Fibroblast of skin of scalp (primary cell): ENCODE measurements at places on chromosomes 6 and 20.

- DNase-seq: no peak
Observed at GRCh38 chr6:157513004-157513603, 132.1 kb downstream of the ZDHHC14 start.

GRCh38 chr20:57840066-57840465 is 130.3 kb upstream of the PMEPA1 start:
- no peak for DNase-seq

DNA sequence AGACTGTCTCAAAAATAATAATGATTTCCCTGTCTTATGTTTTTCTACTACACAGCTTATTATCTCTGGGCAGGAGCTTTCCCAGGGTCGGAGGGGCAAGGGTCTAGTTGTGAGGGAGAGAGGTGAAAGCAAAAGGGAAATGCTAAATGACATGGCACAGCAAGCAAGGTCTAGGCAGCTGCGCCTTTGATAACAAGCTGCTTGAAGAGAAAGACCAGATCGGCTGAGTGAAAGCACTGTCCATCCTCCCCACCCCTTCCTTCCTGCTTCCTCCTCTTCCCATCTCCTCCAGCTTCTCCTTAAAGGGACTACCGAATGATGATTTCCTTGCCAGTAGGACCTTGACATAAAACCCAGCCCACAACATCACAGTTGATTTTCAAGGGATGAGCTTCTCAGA is 158.1 kb upstream of the AKAP12 start:
- DNase-seq: no peak

GRCh38 chr6:109523478-109523877 is 40.5 kb upstream of the ZBTB24 start:
- DNase-seq: peak; percentile 59

DNA sequence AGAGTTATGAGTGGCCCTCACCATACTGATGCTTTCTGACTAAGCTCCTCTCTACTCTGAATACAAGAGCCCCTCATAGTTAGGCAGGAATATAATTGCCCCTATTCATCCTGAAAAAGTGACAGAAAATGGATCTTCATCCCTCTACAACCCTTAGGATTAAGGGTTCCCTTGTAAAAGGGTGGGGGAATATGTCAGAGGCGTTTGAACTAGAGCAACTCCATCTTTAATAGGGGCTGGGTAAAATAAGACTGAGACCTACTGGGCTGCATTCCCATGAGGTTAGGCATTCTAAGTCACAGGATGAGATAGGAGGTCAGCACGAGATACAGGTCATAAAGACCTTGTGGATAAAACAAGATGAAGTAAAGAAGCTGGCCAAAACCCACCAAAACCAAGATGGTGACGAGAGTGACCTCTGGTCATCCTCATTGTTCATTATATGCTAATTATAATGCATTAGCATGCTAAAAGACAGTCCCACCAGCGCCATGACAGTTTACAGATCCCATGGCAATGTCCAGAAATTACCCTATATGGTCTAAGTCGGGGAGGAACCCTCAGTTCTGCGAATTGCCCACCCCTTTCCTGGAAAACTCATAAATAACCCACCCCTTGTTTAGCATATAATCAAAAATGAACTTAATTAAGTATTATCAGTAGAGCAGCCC is 4.7 kb upstream of the GTF3C6 start:
- no peak for DNase-seq

DNA sequence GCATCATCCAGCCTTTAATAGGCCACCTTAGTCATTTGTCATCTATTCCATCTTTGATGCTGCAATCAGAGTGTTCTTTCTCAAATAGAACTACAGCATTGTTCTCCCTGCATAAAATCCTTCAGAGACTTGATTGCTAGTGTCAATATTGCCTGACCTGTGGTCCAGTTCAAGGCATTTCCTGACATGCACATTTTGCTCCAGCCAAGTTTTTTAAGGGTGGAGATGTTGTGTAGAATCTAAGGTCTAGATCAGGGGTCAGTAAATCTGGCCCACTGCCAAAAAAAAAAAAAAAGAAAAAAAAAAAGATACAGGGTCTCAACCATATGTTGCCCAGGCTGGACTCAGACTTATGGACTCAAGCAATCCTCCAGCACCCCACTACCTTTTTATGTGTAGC is 354.4 kb downstream of the FRK start:
- DNase-seq: no peak

- DNase-seq: no peak
Observed at GRCh38 chr6:127811900-127812570, 88.8 kb downstream of the THEMIS start.

- DNase-seq: no peak
Observed at GRCh38 chr20:24955045-24955444, 6.0 kb downstream of the CST7 start.

DNA sequence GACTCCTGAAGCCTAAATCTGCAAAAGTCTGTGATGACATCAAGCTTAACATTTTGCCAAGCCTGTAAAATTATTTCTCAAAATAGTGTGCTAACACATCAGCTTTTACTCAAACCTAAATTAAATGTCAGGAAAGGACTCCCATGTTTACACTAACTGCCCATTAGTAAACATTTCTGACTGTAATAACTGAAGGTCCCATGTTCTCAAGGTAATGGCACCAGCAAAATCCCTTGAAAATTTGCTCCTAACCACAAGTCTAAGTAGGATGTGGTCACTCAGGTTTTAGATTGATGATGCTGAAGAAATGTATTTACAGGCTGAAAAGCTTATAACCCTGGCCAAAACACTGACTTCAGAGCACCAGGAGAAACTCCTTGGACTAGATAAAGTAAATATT is 33.0 kb downstream of the BACH2 start:
- DNase-seq: peak; percentile 17

- no peak for DNase-seq
Observed at GRCh38 chr6:166408936-166409755, 26.4 kb upstream of the MPC1 start.

GRCh38 chr6:3499603-3500002 is 42.8 kb upstream of the SLC22A23 start:
- no peak for DNase-seq

- no peak for DNase-seq
Observed at GRCh38 chr6:4670290-4670689, 105.9 kb upstream of the CDYL start.

DNA sequence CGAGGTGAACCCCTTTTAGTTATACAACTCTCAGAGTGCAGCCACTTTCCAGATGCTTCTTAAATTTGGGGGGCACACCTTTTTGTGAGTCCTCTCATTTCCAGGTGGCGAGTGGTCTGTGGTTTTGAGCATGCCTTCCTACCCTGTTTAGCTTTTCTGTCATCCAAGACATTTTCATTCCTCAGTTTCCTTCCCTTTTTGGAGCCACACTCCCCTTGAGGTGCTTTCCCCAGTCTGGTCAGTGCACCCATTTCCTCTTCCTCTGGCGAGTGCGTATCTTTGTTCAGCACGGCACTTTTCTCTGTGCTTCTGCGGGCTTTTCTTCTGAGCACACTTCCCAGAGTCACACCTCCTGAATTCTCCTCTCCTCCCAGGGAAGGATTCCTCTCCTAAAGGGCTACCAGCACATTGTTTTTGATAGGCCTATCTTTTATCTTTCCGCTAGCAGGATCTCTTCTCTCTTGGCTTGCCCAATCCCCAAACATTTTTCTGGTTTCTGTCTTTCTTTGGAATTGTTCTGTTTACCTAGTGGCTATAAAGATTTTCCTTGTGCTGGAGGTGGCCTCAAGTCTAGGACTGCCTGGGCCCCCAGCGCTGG is 1.4 kb downstream of the PHF20 start:
- DNase-seq: no peak

DNA sequence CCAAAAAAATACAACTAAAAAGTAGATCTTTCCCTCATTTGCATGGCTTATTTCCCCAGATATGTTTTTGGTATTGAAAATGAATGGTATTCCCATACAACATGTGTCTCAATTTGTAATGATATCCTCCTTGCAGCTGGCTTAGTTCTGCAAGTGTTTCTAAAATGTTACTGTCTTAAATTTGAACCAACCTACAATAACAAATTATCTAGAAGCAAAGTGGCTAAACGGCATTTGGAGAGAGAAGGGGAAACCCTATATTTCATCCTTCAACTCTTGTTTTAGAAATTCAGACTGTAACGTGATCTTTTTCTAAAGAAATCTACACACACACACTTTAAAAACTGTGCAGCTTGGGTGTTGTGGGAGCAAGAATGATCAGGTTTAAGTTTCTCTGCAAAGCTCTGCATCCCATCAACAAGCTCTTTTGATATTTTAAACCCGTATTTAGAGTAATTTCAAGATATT is 153.0 kb downstream of the SOBP start:
- no peak for DNase-seq

GRCh38 chr6:148776321-148777308 is 29.8 kb downstream of the UST start:
- peak; percentile 74 for DNase-seq

DNA sequence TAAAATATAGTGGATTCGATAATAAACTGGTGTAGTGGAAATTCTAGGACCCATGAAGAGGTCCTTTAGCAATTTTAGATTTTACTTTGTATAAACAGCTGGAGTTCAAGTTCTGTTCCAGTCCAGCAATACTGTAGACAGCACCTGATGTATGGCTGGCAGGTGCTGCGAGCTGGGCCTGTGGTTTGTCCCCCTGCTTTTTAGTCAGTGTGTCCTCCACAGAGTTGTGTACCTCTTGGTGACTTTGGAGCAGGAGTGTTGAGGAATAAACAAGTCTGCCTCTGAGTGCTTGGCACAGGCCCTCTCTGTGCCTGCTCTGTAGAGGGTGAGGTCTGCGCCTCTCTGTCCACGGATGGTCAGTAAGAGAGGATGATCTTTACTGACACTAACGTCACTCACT is 13.8 kb downstream of the STX16 start:
- no peak for DNase-seq

DNA sequence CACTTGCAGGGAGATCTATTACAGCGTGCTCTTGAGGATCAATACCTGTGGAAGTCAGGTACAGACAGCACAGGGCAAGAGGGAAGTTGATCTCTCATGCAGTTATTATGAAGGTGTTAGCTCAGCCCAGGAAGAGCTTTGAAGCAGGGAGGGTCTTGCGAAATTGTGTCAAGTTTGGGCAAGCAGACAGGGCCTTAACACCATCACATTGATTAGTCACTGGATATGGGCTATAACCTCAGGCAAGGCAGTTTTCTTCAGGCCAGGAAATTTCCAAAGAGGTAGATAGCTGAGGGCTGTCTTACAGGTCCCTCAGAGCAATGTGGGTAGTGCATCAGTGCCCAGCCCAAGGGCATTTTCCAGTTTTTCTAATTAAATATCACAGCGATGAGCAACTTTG is 643.8 kb downstream of the DHX35 start:
- no peak for DNase-seq

- no peak for DNase-seq
Observed at GRCh38 chr6:2033544-2033943, 211.9 kb downstream of the GMDS start.

GRCh38 chr6:140917911-140918310 is 1214.8 kb upstream of the GJE1 start:
- DNase-seq: no peak

- DNase-seq: no peak
Observed at GRCh38 chr6:123838505-123839234, 35.0 kb downstream of the NKAIN2 start.

DNA sequence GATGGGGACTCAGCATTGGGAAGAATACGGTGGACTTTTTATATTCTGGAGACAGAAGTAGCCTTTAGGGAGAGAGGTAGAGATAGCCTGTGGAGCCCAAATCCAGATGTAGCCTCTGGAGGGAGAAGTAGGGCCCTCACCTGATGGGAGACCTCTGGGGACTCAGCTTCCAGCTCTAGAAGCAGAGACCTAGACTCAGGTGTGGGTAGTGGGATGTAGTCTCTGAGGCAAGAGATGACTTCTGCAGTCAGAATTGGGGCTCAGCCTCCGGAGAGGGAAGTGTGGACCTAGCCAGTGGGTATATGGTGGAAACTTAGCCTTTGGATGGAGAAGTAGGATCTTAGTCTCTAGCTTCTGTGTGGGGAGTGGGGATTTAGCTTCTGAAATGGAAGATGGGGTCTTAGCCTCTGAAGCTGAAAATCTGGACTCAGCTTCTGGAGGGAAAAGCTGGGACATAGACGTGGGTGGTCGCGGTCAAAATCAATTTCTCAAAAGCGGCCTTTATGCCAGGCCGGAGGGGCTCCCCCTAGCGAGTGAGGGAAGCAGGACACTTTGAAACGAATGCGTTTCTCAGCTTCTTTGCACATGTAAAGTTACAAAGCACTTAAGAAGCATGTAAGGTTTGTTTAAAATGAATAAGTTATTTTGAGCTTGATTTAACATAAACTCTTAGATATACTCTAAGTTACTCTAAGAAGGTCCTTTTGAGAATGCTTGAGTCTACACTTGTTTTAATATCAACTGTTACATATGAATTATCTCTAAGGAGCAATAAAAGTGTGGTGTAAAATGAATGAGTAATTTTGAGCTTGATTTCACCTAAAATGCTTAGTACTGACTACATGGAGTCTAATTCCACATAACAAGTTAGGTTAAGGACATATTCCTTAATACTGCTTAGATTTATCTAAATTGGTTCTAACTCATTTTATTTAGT is 12.9 kb upstream of the ZNF343 start:
- DNase-seq: peak; percentile 49

DNA sequence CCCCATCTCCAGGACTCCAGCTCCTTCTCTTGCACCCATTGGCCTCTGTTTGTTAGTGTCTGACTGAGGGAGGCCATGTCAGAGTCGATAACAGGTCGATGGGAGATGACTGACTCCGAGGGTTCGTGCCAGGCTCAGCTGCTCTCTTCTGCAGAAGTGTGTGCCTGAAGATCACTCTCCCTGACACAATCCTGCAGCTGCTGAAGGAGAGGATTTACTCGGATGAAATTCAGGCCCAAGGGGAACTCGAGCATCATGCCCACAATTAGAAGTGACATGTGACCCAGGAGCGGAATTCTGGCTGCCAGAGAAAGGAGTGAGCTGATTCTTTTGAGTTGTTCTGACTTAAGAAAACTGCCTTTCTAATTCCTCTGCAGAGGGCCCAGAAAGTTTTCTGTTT is 318.2 kb downstream of the MAFB start:
- DNase-seq: no peak

GRCh38 chr6:97047473-97048201 is 123.1 kb downstream of the KLHL32 start:
- DNase-seq: no peak

GRCh38 chr6:128807577-128807976 is 75.4 kb upstream of the LAMA2 start:
- DNase-seq: peak; percentile 55

DNA sequence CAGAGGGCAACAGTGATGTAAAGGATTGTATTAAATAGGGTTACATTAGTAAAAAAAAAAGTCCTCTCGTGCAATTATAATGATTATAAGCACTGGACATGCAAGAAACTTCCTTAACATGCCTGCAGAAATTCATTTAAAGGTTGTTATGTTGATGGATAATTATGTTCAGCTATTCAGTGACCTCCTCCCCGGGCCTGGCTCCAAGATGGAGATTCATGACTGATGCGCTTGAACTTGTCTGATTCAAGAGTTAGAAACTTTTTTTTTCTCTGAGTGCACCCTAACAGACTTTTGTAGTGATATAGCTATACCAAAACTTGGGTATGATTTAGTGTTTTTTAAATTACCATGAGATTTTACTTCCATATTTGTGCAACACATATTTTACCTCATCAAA is 1170.0 kb upstream of the CITED2 start:
- no peak for DNase-seq
